NCI-H1417 treated with DMSO at 0.1 percent for 48 hours (cell line): ENCODE measurements at places on chromosomes 12 and 14.

- peak; percentile 30 for DNase-seq
Measured at GRCh38 chr14:49497725-49498348, 88.3 kb downstream of the RPS29 start.

GRCh38 chr14:80692903-80693302 lies 248.6 kb downstream of the CEP128 start:
- DNase-seq = no peak

GRCh38 chr12:29879606-29880308 lies 96.0 kb upstream of the TMTC1 start:
- DNase-seq = no peak

- no peak for DNase-seq
Measured at GRCh38 chr12:117743761-117744160, 225.0 kb downstream of the KSR2 start.

GRCh38 chr12:93022603-93023340 lies 93.7 kb upstream of the EEA1 start:
- DNase-seq = no peak

GRCh38 chr12:86929962-86930361 lies 673.8 kb upstream of the MGAT4C start:
- DNase-seq = no peak

GRCh38 chr12:109706747-109707469 lies 6.7 kb upstream of the FAM222A start:
- DNase-seq = no peak

- DNase-seq = no peak
Measured at GRCh38 chr14:79294499-79294898, 916.8 kb downstream of the DIO2 start.

DNA sequence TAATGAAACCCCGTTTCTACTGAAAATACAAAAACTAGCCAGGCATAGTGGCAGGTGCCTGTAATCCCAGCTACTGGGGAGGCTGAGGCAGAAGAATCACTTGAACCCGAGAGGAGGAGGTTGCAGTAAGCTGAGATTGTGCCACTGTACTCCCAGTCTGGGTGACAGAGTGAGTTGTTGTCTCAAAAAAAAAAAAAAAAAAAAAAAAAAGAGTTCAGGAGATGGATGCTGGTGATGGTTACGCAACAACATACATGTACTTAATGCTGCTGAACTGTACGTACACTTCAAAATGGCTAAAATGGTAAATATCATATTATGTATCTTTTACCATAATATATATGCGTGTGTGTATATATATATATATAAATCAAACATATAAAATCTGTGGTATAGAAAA lies 29.0 kb downstream of the ACTN1 start:
- no peak for DNase-seq

DNA sequence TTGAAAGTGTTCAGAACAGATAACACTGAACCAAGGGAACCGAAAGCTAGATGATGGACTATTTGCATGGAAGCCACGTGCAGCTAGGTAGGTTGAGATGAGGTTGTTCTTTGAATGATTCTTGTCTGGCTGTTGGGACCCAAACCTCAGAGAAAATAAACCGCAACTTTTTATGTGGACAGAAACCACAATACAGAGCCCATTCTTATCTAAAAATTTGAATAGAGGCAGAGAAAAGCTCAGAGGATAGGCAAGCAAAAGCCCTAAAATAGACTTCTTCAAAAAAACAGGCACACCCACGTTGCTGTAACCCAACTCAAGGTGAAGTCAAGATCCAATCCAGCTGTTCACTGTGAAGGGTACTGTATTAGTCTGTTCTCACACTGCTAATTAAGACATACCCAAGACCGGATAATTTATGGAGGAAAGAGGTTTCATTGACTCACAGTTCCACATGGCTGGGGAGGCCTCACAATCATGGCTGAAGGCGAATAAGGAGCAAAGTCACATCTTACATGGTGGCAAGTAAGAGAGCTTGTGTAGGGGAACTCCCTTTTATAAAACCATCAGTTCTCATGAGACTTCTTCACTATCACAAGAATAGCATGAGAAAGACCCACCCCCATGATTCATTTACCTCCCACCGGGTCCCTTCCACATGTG lies 353.8 kb downstream of the AACS start:
- no peak for DNase-seq

DNA sequence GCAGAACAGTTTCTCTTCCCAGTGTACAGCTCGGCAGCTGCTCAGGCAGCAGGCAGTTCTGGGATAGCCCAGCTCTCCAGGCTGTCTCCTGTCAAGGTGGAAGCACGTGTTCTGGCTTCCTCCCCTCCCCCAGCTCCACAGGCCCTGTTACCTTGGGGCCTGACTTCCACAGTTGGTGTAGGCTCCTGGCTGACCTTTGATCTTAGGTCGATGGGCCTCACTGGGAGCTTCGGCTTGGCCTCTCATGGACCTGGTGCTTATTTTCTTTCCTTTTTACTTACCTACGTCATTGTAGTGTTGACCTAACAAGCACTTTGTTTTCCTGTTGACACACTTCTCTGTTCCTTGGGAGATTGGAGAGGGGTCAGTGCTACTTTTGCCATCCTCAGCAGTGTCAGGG lies 17.0 kb downstream of the DLST start:
- no peak for DNase-seq

DNA sequence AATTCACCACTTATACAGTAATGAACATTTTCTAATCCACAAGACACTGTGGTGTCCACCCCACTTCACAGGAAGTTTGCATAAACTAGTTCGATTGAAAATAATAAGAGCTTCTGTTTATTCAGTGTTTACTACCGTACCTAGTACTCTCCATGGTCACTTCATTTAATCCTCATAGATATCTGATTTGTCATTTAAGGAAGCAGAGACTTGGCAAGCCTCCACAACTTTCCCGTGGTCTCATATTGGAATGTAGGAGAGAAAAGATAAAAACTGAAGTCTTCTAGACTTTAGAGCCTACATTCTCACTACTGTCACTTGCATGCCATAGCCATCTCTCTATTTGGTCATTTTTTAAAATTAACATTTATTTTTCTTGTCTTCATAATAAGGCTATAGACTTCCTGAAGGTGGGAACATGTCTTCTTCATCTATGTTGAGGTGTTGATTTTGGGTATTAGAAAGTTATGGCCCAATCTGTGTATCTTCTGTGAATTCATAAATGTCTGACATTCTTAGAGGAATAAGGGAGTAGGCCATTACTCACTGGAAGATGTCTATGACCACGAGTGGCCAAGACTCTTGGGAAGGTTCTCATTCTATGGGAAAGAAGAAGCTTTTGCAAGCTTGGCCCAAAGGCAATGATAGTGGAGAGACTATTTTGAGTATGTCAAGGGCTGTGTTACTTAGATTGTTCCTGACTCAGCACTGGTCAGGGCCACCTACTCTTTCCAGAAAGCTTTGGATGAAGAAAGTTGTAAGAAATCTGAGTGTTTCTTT lies 423.7 kb downstream of the LRIG3 start:
- DNase-seq = no peak

GRCh38 chr14:103230021-103230420 lies 104.0 kb upstream of the EIF5 start:
- DNase-seq = no peak

- DNase-seq = no peak
Measured at GRCh38 chr12:105013892-105014291, 27.8 kb downstream of the NOPCHAP1 start.

- DNase-seq = no peak
Measured at GRCh38 chr14:87161502-87161901, 831.5 kb downstream of the GALC start.

- DNase-seq = no peak
Measured at GRCh38 chr14:64474041-64474440, 8.7 kb downstream of the AKAP5 start.

- DNase-seq = no peak
Measured at GRCh38 chr14:64954491-64955240, 12.1 kb upstream of the GPX2 start.

DNA sequence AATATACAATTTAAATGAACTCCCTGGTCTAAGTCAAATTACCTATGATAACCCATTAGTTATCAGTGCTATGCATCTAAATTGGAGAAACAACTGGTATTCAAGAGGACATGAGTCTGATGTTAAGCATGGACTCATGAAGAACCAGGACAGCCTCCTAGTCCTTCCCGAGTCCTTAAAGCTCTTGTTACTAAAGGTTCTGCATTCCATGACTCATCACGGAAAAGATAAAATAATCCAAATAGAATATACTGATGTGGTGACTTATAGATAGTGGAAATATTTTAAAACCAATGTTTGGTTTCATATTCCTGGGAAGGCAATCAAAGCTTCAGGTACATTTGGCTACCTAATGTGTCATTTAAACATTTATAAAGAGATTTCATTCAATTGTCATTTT lies 117.2 kb upstream of the PMCH start:
- DNase-seq = no peak

- no peak for DNase-seq
Measured at GRCh38 chr14:59407246-59408010, 57.8 kb downstream of the GPR135 start.

GRCh38 chr12:112219195-112219594 lies 93.8 kb downstream of the TRAFD1 start:
- DNase-seq = no peak

DNA sequence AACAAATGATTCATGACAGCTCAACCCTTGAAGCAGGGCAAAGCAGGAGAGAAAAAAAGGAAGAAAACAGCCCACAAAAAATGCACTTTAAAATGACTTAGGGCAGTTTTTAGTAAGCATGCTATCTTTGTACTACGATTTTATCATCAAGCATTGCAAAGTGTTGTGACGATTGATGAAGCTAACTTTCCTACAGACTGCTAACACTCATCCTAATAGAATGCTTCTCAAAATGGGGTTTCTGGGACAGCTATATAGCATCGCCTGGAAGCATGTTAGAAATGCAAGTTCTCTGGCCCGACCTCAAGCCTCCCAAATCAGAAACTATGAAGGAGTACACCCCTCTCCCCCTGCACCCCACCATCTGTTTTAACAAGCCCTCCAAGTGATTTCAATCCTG lies 256.4 kb downstream of the SSPN start:
- no peak for DNase-seq

- no peak for DNase-seq
Measured at GRCh38 chr14:59100205-59100604, 88.3 kb upstream of the DAAM1 start.

GRCh38 chr14:32934073-32934880 lies 4.4 kb upstream of the NPAS3 start:
- DNase-seq = peak; percentile 44

GRCh38 chr12:93601591-93601990 lies 29.1 kb downstream of the SOCS2 start:
- no peak for DNase-seq

GRCh38 chr14:81839056-81839455 lies 305.4 kb upstream of the SEL1L start:
- DNase-seq = no peak

DNA sequence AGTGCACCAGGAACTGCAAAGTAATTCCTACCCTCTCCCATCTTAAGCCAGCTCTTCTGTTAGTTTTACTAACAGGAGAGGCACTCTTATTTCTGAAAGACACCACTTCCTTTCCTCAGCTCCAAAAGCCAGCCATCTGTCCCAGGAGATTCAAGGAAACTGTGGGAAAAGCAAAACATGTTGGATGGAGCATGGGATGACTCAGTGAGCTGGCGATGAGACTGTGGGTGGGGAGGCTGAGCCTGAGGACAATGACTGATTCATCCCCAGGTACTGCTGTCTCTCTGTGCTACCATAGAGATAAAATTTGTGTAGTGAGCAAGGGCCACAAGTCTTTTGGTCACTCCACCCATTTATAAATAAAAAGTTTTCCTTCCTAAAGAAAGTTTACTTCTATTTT lies 141.4 kb downstream of the MYRFL start:
- DNase-seq = no peak

GRCh38 chr14:30928462-30928861 lies 54.1 kb downstream of the COCH start:
- no peak for DNase-seq

DNA sequence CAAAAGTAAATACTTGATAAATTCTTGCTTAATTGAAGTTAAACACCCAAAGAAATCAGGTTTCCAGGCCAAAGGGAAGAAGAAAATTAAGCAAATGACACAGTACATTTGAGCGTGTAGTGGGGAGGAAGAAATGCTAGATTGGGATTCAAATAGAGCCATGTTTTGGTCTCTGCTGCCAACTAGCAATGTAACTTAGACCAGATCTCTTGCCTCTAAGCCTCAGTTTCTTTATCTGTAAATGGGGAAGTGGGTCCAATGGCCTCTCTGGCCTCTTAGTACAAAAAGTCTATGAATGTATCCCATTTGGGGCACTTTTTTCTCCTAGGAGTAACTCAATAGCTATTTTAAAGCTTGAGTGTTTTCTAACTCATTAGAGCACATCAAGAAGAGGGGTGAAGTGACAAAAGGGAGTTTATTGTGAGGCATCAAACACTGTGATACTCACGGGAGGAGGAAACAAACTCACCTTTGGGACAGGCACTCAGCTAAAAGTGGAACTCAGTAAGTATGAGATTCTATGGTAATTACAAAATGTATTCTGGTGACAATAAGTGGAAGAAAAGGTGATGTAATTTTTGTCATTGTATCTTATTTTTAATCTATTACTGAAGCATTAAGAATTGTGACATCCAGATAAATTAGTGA lies 55.8 kb downstream of the DAD1 start:
- DNase-seq = no peak

DNA sequence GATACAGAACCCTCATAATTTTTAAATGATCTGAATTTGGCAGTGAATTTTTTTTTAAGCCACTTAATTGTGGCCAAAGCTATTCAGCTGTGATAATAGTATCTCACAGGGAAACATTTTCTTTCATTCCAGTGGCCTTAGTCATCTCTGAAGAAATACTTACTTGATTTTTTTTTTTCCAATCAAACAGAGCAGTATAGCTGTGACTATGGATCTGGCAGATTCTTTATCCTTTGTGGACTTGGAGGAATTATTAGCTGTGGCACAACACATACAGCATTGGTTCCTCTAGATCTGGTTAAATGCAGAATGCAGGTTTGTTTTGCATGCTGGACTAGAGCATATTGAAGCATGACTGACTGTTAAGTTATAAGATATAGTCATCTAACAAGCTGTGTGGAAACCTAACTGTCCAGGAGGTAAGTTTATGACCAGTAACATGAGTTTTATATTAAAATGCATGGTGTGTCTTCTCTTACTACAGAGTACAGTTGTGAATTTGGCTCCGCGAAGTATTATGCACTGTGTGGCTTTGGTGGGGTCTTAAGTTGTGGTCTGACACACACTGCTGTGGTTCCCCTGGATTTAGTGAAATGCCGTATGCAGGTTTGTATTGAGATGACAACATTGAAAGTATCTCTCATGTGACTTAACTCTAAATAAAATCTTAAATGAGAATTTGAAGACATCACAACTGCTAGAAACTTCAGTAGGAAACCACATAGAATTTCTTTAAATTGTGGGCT lies 1.9 kb downstream of the SLC25A3 start:
- no peak for DNase-seq

DNA sequence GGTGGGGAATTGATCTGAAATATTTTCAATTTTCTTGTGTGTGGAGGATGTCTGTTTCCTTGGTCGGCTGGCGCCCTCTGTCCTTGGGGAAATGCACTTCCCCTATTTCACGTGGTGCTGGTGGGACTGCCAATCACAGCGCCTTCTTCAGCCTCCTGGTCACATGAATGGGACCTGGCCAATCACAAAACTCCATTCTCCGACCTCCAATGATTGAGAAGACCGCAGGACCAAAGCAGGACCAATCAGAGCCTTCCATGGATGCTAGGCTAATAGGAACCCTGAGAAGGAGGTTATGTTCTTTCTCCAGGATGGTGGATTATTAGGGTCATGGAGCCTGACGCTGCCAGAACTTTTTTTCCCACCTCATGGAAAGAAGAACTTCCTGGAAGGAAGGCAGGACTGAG lies 188.7 kb downstream of the TTC8 start:
- no peak for DNase-seq

GRCh38 chr12:76220980-76221379 lies 127.2 kb downstream of the BBS10 start:
- DNase-seq = no peak
